ENCODE measurements at places on chromosomes 5 and 9.

DNA sequence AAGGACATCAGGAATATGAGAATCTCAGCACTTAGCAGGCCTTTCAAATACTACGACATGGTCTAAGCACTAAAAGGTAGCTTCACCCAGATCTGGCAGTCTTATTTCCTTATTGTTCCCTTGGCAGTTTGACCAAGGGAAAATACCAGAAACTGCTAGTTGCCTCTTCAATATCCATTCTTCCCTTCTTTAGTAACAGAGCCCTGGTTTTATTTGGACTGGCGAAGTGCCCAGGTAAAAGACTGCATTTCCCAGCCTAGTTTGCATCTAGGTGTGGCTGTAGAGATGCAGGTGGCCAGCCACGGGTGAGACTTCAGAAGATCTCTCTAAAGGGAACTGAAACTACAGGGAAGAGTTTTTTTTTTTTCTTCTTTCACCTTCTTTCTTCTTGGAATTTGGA lies 21.6 kb downstream of the DMRT2 start:
- DNase-seq, result no peak

DNA sequence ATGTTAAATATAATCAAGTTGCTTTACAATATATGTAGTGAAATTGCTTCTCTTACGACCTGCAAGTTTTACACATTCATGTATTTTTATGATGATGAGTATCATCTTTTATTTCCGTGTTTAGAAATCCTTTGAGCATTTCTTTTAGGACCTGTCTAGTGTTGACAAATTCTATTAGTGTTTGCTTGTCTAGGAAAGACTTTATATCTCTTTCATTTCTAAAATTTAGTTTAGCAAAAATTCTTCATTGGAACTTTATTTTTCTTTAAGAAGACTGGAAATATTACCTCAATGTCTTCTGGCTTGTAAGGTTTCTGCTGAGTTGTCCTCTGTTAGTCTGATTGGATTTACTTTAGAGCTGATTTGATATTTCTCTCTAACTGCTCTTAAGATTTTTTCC lies 920.9 kb upstream of the CTNND2 start:
- DNase-seq, result no peak

- DNase-seq, result no peak
Observed at GRCh38 chr5:53110156-53110555, 599 bp upstream of the MOCS2 start.

GRCh38 chr5:127316011-127316410 lies 25.4 kb downstream of the MEGF10 start:
- no peak for DNase-seq

- no peak for DNase-seq
Observed at GRCh38 chr9:78072586-78073199, 41.1 kb upstream of the GNAQ start.

DNA sequence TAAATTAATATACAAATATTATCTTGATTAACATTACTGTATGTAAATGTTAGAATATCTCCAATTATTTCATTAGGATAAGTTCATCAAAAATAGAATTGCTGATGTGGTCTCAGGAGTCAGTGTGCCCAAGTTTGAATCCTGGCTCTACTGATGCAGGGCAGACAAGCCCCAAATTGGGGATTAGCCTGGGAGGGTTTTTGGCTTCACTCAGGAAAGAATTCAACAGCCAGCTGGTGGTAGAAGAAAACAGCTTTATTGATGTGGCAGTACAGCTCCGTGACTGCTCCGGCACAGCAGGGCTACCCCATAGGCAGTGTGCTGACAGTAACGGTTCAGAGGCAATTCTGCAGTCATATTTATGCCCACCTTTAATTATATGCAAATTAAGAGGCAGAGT lies 32.5 kb downstream of the COL27A1 start:
- no peak for DNase-seq

GRCh38 chr5:40499007-40499406 lies 180.7 kb upstream of the PTGER4 start:
- no peak for DNase-seq

DNA sequence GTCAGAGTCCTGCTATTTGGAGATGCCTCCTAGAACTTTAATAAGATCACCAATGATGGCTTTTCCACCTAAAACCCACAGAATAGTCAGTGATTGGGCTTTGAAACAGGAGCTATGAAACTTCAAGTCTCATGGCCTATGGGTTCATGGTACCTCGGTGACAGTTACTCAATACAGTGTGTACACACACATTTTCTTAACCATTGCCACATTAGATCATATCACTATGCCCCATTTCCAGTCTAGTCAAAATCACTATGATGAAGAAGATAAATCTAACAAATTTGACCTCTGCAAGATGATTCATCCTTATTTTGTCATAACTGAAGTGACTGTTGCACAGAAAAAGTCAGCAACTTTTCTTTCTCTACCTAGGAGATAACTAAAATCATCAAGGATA lies 86.8 kb upstream of the OR13F1 start:
- no peak for DNase-seq

DNA sequence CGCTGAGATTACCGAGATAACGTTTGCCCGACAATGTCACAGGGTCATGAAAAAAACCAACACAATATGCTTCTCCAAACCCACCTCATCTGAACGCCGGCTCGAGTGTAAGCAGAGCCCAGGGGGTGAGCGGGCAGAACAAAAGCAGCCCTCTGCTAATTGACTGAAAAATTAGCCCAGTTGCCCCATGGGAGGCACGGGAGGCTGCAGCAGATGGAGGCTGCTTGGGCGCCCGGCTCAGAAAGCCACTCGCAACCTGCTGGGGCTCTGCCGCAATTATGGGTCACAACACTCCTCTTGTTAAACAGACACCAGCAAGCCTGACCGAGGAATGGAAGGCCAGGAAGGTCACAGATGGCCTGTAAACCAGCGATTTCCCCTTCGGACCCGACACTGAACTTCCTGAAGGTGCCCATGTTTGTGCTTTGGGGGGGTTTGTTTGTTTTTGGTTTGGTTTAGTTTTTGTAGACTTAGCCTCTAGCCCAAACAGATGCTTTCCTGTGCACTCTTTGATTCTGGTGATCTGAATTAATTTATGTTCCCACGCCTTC lies 104.6 kb upstream of the IRX1 start:
- no peak for DNase-seq

GRCh38 chr5:175849153-175849552 lies 22.2 kb upstream of the CPLX2 start:
- no peak for DNase-seq

DNA sequence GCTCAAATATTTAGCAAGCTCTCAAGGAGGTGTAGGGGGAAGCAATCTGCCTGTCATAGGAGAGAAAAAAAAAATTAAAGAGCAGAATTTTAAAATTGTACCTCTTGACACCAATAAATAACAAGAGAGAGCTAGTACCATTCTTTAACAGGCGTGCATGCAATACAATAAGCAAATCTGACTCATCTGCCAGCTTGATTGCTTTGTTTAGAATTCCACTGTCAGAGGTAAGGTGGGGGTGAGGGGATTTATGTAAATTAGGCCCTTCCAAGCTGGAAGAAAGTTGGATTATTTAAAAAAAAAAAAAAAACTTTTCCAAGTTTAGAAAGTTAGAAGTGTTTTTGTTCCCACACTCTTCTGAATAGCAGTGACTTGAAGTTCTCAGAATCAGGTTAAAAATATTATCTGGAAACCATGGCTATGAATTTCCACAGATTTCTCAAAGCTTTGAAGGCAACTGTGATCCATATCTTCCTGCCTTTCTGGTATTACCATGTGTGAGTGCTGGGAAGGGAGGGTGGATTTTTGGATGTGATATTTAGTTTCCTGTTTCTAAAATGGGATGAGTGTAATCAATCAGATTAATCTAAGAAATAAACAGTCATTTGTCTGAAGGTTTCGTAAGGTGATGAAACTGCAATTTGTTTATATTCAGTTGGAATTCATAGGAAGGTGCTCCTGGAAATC lies 477.5 kb downstream of the TLE4 start:
- DNase-seq, result no peak

Measured in KBM-7 (cell line).